ENCODE measurements at places on chromosomes 5 and 9. TPM values are rescaled to one million over a fixed set of nuclear protein-coding genes. Genes with fewer than 3 reads are reported as not detected.

GRCh38 chr9:99964336-99964735, 57.9 kb downstream of the STX17 start:
- no peak for DNase-seq

- DNase-seq: no peak
These were observed 15.2 kb downstream of the VCP start for GRCh38 chr9:35057271-35057620.

- DNase-seq: no peak
These were observed 39.6 kb upstream of the SH3PXD2B start for GRCh38 chr5:172493906-172494305.

The PCDHA12 gene
- total RNA-seq: 3.8 TPM

DNA sequence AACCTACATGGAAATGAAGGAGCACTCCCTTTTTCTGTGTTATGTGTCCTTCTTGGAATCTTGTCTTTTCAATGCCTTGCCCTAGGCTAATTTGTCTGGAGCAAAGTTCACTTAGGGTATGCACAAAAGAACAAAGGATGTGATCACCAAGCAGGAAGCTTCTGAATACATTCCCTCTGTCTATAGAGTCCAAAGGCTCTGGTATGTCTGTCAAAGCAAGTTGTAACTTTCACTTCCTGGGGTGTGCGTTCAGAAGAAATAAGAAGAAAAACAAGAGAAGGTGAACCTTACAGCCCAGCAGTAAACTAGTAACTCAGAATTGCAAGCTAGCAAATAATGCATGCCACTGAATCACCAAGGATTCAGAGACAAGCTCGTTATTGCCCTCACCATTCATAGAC, 31.7 kb upstream of the CDH6 start:
- DNase-seq: no peak

The PKD2L2 gene
- not detected for total RNA-seq

The GOLM1 gene
- 142 TPM for total RNA-seq

GRCh38 chr5:14890846-14891245, 19.3 kb upstream of the ANKH start:
- no peak for DNase-seq

DNA sequence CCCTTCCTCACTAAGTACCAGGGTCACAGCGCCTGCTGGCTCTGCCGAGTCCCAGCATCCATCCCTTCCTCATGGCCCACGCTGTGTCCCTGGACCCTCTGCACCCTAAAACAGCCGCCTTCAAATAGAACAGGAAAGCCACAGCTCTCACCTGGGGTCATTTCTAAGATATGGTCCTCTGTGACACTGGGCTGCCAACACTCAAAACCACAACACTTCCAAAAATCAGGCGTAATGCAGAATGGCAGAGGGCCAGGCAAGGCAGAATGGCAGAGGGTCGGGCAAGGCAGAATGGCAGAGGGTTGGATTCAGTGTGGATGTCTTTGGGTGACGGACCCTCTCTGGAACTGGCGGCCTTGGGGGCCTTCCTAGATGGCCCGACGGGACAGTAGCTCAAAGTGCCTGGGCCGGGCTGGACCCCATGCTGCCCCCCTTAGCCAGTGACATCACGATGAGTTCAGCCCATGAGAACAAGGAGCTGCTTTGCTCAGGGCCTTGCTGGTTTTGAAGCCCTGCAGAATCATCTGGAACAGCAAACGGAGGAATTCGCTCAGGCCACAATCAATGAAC, 35.3 kb downstream of the ZDHHC11B start:
- no peak for DNase-seq

DNA sequence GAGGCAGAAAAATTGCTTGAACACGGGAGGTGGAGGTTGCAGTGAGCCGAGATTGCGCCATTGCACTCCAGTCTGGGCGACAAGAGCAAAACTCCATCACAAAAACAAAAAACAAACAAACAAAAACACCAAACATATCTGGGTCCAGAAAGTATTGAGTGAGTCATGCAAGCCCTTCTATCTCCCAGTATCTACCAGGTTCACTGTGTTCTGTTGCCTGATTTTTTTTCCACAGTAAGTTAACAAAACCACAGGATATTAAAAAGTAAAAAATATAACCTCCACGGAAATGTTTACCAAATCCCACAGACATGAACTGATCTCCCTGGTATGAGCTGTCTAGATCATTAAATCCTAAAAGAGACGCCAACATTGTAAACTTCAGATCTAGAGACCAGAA, 94.4 kb downstream of the ANKH start:
- DNase-seq: no peak

DNA sequence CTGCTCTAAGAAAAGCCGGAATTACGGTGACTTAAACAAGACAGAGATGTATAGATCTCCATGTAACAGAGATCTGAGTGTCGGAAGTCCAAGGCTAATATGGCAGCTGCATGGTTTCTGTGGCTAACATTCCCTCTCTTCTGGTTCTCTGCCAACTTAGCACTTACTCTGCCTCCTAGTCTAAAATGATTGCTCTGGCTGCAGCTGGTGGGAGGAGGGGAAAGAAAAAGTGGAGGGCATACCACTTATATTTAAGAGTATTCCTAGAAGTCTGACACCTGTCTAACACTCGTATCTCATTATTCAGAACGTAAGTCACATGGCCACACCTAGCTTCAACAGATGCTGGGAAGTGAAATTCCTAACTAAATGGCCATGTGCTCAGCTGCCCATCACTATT, 551.5 kb upstream of the TLE4 start:
- no peak for DNase-seq

The ADGRV1 gene
- total RNA-seq: not detected

The PHF24 gene
- total RNA-seq: 0.05 TPM

The PDE6A gene
- 0.41 TPM for total RNA-seq

DNA sequence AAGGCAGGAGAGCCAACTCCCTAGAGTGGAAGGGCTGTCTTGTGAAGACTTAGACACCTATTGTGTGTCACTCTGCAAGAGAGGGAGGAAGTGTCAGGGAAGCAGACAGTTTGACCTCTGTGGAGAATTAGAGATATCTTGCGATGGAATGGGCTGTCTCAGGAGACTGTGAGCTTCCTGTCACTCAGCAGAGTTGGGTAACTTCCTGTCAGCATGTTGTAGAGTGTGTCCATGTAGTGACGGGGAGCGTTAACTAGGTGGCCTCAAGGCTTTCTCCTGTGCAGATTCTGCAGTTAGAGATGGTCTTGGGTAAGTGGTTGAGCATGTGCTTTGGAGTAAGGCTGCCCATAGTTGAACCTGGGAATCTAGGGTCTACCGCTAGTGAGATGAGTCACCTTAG, 136.5 kb downstream of the KIF4B start:
- DNase-seq: no peak

DNA sequence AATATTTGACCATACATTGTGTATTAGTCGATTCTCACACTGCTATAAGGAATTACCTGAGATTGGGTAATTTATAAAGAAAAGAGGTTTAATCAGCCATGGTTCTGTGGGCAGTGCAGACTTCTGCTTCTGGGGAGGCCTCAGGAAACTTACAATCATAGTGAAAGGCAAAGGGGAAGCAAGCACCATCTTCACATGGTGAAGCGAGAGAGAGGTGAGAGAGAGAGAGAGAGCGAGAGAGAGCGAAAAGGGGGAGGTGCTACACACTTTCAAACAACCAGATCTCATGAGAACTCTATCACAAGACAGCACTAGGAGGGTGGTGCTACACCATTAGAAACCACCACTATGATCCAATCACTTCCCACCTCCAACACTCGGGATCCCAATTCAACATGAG, 4.1 kb upstream of the GRAMD2B start:
- no peak for DNase-seq

DNA sequence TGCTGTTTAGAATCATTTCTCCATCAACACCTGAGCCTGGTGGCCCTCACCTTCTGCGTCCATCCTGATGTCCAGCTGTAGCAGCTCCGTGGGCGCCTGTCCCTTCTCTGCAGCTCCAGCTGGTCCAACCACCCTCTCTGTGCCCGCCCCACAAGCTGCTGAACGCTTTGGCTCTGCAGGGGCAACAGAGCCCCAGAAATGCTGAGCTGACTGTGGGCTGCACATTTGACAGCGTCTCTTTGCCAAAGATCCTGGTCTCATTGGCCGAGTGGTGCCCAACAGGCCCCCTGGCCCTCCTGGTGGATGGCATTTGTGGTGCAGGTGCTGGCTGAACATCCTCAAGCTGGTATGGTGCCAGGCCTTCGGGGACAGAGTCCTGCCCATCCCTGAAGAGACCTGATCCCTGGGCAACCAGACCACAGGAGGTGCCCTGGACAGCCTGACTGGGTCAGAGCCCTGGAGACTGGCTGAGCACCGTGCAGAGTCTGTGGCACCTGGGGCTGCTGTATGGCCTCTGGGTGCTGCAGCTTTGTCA, 25.3 kb upstream of the CEP72 start:
- DNase-seq: no peak

The IFNK gene
- total RNA-seq: not detected

DNA sequence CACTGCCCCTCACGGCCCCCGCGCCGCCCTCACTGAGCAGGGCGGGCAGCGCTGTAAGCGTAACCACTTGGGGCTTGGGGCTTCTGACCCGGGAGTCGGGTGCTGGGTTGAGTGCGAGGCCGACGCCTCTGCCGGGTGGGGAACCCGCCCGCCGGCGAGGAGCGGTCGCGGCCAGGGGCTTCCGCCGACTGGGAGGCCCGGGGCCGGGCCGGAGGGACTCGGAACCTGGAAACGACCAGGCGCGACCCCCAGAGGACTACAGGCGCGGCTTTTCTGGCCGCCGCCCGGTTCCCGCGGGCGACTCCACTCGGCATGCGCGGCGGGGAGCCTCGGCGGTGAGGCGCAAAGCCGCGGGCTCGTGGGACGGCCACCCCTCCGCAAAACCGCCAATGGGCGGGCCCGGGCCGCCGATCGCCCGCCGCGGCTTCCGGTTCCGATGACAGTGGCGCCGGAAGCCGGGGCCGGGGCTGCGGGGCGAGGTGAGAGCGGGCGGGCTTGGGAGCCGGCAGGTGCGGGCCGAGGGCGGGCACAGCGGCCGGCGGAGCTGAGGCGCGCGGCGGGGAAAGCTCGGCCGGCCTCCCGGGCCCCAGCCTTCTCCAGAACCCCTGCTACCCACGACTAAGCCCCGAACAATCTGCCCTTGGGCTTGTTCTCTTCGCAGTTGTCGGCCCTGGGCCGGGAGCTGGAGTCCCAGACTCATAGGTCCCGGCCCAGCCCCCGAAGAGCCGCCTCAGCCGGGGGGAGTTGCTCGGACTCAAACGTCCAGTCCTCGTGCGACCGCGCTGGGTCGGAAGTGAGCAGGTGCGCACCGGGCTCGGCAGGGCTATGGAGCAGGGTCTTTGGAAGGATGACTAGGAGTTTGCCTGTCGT, at the start of gene RMND5B:
Gene RMND5B (plus strand): TSS at position 439 of the 870 bp plus-strand sequence. CDS start 7,106 bp downstream, outside the sequence.
- peak; percentile 50 for DNase-seq

- DNase-seq: no peak
These were observed 83.8 kb downstream of the HMCN2 start for GRCh38 chr9:130349398-130349797.

The PPP1R26 gene
- total RNA-seq: 32.7 TPM

The DOCK8 gene
- not detected for total RNA-seq

GRCh38 chr9:111502506-111502905, 18.3 kb upstream of the ECPAS start:
- DNase-seq: no peak

GRCh38 chr9:128393970-128394369, 22.8 kb downstream of the URM1 start:
- no peak for DNase-seq

DNA sequence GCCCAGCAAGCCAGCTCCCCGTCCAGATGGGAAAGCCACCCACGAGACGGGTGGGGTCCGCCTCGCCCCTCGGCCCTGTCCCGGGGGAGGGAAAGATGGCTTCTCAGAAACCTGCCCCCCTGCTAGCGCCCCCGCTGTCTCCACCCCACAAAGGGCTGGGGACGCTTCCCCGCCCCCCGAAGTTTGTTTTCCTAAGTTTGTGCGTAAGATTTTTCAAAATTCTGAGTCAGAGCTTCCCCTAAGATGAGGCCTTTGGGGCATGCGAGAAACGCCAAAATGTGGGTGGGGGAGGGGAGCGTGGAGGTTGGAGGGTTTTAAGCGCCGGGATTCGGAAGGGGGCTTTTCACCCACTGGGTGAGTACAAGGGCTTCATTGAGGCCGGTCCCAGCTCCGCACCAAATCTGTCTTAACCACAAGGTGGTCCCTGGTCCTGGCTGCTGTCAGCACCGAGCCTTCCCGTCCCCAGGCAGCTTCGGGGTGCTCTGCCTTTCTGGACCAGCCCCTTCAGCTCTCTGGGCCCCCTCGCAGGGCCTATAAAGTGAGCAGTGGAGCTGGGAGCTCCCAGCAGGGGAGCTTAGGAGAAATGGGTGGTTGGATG, 32.3 kb downstream of the PRRX2 start:
- DNase-seq: no peak

DNA sequence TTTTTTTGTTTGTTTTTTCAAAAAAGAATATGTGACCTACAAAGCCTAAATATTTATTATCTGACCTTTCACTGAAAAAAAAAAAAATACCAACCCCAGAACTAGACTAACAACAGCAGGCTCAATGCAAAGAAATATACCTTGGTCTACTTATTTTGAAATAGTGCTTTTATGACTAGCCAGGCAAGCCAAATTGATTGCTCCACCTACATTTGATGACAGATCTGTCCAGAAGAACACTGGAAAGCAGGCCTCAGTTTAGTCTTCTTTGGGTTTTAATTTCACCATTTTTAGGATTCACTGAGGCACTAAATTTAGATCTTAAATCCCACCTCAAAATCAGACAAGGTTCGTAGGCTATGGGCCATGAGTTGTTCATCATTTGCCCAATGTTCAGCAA, 97.3 kb downstream of the PLPP1 start:
- DNase-seq: no peak

DNA sequence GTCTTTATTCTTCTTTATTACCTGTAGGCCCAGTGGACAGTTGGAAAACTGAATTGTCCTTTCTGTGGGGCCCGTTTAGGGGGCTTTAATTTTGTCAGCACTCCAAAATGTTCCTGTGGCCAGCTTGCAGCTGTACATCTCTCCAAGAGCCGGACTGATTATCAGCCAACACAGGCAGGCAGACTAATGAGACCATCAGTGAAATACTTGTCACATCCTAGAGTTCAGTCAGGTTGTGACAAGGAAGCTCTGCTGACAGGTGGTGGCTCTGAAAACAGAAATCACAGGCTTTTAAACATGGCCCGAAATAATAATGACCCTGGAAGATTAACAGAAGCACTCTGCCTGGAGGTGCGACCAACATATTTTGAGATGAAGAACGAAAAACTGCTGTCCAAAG, 47.9 kb downstream of the RNF180 start:
- no peak for DNase-seq

The PHYKPL gene
- 2.4 TPM for total RNA-seq

The DRD1 gene
- total RNA-seq: not detected

DNA sequence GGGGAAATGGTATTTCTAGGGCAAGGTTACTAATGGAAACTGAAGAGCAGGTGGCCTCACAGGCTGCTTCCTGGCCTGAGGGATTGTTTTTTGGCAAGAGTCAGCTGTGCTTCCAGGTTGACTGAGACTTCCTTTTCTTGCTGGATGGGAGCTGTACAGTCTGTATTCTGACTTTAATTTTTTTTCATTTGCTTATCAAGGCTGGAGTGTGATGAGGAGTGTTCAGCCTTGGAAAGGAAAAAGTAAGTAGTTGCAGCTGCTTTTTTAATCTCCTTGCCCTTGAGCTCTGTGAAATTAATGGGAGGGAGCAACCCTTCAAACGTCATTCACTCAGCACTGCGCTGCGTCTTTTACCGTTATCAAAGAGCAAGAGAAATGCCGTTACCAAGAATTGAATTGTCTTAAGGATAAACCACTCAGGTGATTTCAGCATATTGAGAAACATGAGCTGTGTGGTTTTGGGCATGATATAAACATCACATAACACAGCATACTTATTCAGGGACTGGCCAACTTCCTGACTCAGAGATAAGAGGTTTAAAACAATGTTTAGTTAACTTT, 47.6 kb downstream of the AQP7 start:
- peak; percentile 32 for DNase-seq

- no peak for DNase-seq
These were observed 20.6 kb downstream of the TMEM161B start for GRCh38 chr5:88248094-88248493.
